H4 (cell line): ENCODE measurements at places on chromosomes 13 and 19.

- DNase-seq: no peak
These were observed 12.9 kb upstream of the RNF113B start for GRCh38 chr13:98189841-98190505.

- DNase-seq: no peak
These were observed 15.4 kb upstream of the ESD start for GRCh38 chr13:46812301-46812797.

DNA sequence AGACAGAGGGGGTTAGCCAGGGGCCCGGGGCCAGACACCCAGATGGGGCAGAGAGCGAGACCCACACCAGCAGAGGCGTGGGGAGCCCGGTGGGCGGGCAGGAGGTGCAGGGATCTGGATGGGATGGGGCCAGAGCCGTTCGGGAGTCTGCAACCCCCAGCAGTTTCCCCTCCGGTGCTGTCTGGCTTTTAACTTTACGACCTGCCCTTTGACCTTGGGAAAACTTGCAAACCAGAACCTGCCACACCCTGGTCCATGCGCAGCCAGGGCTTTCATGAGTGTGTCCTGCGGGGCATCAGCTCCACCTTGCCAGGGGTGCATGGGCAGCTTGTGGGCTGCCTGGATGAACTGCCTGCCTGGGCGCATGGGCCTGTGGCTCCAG, 9.8 kb downstream of the JOSD2 start:
- no peak for DNase-seq

DNA sequence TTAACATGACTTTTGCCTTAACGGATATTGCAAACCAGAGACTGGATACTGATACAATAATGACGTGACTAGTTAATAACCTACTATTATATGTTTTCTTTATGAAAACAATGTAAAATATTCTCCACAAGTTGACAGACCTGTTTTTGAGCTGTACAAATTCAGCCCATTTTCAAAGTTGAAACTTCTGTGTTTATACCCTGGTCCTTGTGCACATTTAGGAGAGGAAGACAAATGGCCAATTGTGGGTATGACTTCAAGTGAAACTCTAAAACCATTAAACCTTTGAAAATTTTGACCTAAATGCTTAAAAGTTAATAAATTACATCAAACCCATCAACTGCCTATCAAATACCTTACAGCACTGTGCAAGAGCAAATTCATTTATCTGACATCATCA, 8.9 kb downstream of the SPRY2 start:
- no peak for DNase-seq

DNA sequence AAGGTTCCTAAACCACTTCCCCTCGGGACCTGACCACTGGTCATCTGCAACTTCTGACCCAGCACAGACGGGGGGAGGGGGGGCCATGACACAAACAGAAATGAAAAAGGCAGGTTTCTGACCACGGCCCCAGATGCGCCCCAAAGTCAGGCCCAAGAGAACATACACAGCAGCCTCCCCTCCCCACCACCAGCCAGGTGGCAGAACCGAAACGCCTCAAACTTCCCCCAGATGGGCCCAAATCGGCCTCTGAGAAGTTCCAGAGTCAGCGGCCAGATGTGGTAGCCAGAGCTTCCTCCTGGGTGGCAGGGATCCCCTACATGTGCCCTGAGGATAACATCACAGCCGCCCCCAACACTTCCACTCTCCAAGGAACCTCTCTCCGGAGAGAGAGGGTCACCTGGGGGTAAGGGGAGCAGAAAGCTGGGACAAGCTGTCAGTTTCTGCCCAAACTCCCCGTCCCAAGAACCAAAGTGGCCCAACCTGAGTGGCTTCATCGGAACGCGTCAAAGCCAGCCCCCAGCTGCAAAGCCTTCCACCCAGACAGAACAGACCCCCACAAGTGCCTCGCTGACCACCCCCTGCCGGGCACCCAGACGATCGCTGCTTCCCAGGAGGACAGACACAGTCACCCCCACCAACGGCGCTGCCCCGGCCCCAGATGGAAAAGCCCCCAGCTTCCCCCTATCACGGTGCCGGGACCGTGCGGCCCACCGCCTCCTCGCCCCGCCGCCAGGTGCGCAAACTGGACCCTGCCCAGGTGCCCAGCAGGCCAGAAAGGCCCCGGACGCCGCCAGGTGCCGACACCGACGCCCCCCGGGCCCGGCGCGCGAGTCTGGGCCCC, 800 bp downstream of the ELL start:
- no peak for DNase-seq
